Large intestine (tissue), 12 donors: ENCODE measurements at places on chromosomes 6 and 20.

- DNase-seq: no peak
These were observed 20.7 kb upstream of the HEY2 start for GRCh38 chr6:125728739-125729138.

DNA sequence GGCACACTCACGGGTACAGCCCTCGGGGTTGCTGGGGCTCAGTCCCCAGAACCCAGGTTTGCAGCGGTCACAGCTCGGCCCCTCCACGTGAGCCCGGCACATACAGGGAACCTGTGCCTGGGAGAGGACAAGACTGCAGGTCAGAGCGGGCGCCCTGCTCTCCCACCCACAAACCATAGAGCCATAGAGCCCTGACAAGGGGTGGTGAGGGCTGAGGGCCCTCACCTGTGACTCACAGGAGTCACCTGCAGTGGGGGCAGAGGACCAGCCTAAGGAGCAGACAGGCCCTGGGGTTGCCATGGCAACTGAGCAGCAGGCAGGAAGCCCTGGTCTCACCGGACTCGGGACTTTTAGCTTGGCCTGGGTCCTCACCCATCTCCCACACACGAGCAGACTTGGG lies 30.8 kb downstream of the LAMA5 start:
- no peak for DNase-seq

GRCh38 chr20:4972506-4973251 lies 28.6 kb downstream of the SLC23A2 start:
- no peak for DNase-seq

- no peak for DNase-seq
These were observed 9.8 kb upstream of the RPS21 start for GRCh38 chr20:62377064-62377461.

DNA sequence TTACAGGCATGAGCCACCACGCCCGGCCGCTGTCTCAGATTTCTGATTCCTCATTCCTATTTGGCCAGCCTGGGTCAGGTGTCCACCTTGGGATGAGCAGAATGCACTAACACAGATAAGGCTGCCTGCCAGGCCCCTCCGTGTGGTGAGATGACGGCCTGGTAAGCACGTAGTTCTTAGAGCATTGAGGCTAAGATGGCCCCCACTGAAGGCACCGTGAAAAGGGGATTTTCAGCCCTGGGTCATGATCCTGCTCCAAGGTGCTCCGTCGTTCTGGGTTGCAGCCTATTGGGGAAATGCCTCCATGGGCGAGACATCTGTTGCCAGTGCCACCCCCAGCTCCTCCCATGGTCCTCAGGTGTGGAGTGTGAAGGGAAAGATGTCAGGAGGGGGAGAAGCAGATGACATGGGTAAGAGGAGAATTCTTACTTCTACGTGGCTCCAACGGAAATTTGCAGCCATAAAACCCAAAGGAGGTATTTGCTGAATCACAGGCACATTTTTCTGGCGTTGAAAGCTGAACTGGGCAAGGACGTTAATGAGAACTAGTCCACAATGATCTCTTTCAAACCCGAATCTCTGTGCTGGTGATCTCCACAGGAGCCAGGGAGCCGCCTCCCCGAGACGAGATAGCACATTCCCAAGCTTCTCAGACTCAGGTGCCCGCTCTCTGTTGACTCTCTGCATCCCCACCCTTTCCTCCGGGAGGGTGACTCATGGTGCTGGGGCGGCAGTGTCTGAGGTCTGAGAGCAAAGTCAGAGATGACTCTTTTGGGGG lies 34.0 kb upstream of the BMP6 start:
- DNase-seq: peak; percentile 45

DNA sequence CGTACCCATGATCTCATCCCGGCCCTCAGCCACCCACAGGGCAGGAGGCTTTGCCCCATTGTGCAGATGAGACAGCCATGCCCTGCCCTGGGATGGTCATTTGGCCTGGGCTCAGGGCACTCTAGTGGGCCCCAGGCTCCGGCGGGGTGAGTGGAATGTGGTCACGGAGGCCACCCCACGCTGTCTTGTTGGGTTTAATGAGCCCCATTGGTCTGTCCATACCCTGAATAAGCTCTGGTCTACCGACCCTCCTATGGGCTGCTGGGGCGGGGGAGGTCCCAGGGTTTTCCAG lies 50.6 kb downstream of the FGD2 start:
- no peak for DNase-seq

DNA sequence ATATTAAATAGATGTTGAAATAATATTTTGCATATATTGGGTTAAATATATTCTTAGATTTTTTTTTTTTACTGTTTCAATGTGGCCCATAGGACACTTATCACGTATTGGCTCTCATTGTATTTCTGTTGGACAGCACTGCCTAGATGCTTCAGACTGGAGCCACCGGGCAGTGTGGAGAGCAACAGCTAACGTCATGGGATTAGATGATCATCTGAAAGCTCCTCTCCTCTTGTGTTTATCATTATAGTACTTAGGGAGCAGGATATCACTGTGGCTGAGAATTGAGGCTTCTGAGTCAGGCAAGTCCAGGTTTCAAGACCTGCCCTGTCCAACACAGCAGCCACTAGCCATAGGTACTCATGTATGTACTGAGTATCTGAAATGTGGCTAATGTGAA lies 87.4 kb downstream of the ZHX3 start:
- DNase-seq: no peak

DNA sequence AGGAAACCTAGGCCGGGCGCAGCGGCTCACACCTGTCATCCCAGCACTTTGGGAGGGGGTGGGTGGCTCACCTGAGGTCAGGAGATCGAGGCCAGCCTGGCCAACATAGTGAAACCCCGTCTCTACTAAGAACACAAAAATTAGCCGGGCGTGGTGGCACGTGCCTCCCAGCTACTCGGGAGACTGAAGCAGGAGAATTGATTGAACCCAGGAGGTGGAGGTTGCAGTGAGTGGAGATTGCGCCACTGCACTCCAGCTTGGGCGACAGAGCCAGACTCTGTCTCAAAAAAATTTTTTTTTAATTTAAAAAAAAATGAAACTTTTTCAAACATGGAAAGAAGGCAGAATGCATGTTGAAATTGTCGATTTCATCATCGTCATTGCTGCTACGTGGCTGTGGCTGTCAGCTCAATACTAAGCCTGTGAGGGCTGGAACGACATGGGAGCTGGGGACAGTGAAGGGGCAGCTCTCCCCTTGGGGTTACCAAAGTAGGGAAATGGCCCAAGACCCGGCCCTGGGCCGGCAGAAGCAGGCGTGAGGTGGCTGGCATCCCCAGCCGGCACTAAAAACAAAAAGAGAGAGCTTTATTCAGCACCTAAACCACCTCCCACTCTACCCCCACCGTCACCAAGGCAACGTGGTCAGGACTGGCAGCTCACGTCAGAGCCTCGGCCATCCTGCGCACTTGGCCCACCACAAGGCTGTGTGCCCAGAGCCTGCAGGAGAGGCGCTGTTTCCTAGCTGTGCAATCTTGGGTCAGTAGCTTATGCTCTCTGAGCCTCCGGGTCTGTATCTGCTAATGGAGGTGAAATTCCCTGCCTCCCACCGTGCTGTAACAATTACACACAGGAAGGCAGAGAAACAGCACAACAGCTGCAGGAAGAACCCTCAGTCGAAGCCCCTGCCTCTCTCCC lies 30.8 kb downstream of the AGPAT4 start:
- no peak for DNase-seq

DNA sequence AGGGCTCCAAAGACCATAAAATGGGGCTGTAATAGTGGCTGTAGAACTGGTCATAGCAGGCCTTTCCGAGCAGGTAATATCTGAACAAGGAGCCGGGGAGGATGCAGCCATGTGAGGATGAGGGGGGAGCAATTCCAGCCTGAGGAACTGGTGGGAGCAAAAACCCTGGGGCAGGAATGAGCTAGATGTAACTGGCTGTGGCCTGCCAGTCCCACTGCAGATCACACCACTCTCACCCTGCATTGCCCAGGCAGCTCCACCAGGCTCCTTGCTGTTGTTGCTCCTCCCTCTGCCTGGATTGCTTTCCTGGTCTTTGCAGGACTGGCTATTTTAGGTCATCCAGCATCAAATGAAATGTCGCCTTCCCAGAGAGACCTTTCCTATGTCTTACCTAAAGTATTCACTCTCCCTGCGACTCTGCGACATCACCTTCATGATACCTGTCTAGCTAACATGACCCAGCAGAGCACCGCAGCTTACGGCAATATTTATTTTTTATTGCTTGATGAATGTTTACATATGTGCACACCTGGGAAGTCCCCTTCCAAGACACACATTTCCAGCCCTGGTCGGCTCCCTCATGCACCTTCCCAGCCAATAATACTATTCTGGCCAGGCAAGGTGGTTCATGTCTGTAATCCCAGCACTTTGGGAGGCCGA lies 2.4 kb upstream of the ZFP64 start:
- no peak for DNase-seq

GRCh38 chr6:154378518-154378917 lies 21.9 kb upstream of the IPCEF1 start:
- DNase-seq: no peak

DNA sequence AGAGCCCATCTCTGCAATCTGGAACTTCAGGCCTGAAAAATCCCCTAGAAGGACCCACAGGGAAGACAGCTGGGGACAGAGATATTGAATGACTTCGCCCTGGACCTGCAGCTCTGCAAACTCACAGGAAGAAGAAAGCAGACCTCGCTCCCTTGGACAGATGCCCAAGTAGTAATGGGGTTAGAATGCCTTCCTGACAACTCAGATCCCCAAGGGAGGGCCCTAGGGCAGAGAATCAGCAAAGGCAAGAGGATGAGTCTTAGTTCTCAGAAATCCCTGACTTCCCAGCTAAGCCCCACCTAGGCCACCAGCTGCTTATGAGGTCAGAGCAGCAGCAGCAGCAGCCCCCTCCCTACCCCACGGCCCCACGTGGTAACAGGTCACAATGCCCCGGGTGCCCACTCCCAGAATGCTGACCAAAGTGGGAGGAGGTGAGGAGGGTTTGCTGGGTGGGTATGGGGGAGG lies at the start of gene C20orf141:
Gene C20orf141, plus strand, starts transcription at position 401 of the 465 bp plus-strand sequence. CDS start 198 bp downstream, outside the sequence.
- DNase-seq: peak; percentile 23

GRCh38 chr20:5397393-5397792 lies 80.6 kb upstream of the PROKR2 start:
- DNase-seq: no peak

DNA sequence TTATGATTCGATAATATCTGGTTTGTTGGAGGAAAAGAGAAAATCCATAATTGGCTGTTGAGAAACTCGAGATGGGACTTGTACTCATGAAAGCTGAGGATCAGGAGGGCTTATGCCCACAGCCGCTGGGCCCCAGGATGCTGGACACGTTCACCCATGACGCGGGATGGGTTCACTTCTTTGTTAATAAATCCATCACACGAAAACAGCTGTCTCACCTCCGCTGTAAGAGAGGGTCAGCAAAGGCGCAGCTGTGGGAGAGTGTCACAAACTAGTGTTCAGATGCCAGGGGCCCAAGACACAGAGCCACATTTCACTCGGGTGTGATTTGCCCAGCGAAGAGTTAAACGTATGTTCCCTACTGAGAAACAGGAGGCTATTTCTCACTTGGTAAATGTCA lies 315.1 kb downstream of the THBS2 start:
- DNase-seq: no peak

GRCh38 chr6:7732228-7732627 lies 6.3 kb downstream of the BMP6 start:
- no peak for DNase-seq

- DNase-seq: no peak
These were observed 85.3 kb downstream of the TRMT6 start for GRCh38 chr20:5864873-5865587.

- no peak for DNase-seq
These were observed 233.6 kb downstream of the ATXN1 start for GRCh38 chr6:16527691-16528090.

DNA sequence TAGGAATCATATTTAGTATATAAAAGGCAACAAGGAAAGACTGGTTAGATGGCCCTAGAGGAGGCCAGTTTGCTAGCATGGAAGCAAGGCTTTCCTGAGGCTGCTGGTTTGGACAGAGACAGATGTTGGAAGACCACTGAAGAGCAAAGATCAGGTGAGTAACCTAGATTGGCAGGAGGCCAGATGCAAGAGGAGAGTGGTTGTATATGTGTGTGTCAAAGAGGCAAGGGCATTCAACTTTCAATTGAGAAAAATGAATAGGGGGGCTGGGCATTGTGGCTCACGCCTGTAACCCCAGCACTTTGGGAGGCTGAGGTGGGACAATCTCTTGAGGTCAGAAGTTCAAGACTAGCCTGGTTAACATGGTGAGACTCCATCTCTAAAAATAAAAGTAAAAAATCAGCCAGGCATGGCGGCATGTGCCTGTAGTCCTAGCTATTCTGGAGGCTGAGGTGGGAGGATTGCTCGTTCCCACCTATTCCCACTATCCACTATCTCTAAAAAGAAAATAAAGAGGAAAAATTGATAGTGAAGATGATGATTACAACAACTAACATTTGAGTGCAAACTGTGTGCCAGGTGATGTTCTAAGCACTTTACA lies 79.8 kb downstream of the PRDM1 start:
- DNase-seq: no peak

- DNase-seq: no peak
These were observed 607.1 kb downstream of the MEI4 start for GRCh38 chr6:78259935-78260334.

- DNase-seq: no peak
These were observed 6.0 kb downstream of the CD83 start for GRCh38 chr6:14123386-14124111.

DNA sequence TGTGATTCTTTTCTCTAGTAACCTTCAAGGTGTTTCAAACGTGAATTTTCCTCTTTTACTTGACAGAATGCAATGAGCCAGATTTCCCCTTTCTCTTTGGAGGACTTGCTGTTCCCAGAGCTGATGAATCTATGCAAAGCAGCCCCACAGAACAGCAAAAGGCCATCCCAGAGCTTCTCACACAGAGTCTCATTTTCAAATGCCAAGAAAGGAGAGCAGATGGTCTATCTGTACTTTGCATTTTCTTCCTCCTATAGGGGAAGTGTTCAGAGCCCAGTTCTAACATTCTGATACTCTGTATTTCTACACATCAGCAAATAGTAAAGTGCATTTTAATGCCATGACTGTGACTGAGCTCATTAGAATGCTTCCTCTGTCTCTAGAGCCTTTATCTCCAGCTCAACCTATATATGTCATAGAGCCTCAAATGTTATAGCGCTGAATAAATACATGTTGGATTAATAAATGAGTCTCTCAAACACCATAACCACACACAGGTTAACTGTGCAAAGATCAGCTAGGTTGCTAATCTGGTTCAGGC lies 81.8 kb upstream of the EYA4 start:
- DNase-seq: no peak

GRCh38 chr6:119453242-119454200 lies 104.0 kb upstream of the MAN1A1 start:
- DNase-seq: no peak

DNA sequence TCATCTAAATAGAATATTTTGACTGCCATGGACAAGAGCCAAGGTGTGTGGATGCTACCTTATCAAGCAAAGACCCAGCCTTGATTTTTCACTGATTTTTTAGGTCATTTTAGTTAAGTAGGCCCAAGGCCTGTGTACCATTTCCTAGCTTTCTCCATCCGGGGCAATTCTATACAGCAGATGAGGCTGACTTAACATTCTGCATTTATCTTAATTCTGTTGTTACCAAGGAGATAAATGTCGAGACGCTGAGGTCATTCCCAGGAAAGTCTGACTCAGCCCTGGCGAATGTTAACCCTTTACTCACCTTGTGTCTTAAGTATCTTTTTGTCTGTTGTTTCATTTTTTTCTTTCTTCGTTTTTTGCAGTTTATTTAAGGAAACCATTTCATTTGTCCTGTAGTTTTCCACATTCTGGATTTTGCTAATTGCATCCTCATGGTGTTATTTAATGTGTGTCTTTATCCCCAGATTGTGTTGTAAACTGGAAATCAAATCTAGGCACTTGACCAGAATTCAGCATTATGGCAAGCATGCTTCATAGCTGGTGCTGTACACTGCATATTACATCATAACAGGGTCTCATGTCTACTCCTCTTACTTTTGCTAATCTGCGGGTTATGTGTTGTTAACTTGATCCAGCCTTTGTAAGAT lies 277.0 kb downstream of the CDKAL1 start:
- DNase-seq: peak; percentile 83
